ENCODE measurements at places on chromosomes 11 and 22. TPM values are rescaled to one million over a fixed set of nuclear protein-coding genes. Genes with fewer than 3 reads are reported as not detected.

Gene UBQLNL
- 0.09 TPM for total RNA-seq

Gene EHF
- total RNA-seq = 35.0 TPM

- DNase-seq = no peak
- H3K27me3 ChIP-seq = no peaks in the 10 kb centered on the region
- H3K4me1 ChIP-seq = no peaks in the 10 kb centered on the region
- H3K27ac ChIP-seq = no peak overlapping the region
- H3K4me3 ChIP-seq = no peak overlapping the region
Observed at GRCh38 chr11:44760917-44761550, 34.3 kb downstream of the TSPAN18 start.

- H3K36me3 ChIP-seq = no peaks in the 10 kb centered on the region
- H3K4me1 ChIP-seq = no peaks in the 10 kb centered on the region
- H3K27me3 ChIP-seq = no peaks in the 10 kb centered on the region
- H3K4me3 ChIP-seq = no peak overlapping the region
- no peak for DNase-seq
Observed at GRCh38 chr22:42142771-42143461, 12.3 kb upstream of the CYP2D6 start.

GRCh38 chr11:117933930-117934329, 4.7 kb upstream of the TMPRSS13 start:
- H3K27me3 ChIP-seq = no peaks in the 10 kb centered on the region
- no peak overlapping the region for H3K27ac ChIP-seq
- no peaks in the 10 kb centered on the region for H3K4me1 ChIP-seq

DNA sequence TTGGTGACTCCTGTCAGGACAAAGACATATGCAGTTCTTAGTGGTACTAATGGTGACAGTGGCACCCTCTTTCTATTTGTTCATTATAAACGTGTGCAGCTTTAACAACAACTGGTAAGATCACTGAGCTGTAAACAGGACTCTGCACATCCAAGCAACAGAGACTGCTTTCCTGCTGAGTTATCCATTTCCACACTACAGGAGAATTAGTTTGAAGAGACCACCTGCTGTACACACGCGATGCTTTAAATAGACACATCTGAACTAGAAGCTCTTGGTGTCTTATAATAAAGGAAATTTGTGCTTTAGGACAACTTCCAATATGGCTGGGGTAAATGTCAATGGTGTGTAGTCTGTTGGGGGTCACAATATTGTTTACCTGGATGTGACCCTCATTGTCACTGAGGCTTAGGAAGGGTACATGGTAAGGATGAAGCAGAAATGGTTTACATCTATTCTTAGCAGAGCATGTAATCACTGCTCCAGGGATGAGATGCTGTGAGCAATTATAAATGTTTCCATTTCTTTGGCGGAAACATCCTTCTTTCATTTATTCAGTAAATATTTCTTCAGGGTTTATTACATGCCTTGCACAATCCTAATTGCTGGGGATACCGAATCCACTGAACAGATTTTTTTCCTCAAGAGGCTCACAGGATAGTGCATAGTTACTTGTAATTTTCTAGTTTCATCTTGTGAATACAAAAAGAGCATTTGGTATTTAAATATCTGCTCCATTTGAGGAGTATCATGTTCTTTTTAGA, 354.0 kb upstream of the CCDC90B start:
- H3K27ac ChIP-seq = no peak overlapping the region
- H3K36me3 ChIP-seq = no peaks in the 10 kb centered on the region
- H3K4me1 ChIP-seq = no peaks in the 10 kb centered on the region

GRCh38 chr11:102467080-102467708, 14.6 kb upstream of the TMEM123 start:
- no peak overlapping the region for H3K4me3 ChIP-seq
- DNase-seq = no peak
- H3K27me3 ChIP-seq = no peaks in the 10 kb centered on the region
- peaks cover 22% of the 10 kb centered on the region for H3K4me1 ChIP-seq

DNA sequence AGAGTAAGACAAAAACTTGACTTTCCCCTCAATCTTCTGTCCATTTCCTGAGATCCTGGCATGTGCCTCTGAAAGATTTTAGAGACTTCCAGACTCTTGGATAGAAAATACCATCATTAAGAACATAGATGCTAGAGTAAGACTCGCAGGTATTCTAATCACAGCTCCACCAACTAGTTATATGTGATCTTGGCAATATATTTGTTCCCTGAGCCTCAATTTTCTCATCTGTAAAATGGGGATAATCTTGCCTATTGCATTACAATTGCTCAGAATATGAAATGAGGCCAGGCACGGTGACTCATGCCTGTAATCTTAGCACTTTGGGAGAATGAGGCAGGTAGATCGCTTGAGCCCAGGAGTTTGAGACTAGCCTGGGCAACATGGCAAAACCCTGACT, 10.7 kb downstream of the RHOG start:
- no peaks in the 10 kb centered on the region for H3K36me3 ChIP-seq
- H3K27ac ChIP-seq = no peak overlapping the region
- no peaks in the 10 kb centered on the region for H3K27me3 ChIP-seq
- peaks cover 8% of the 10 kb centered on the region for H3K4me1 ChIP-seq

Measured in pancreas (tissue), 10 donors.